ENCODE measurements at places on chromosomes 13 and 19. TPM values are rescaled to one million over a fixed set of nuclear protein-coding genes. Genes with fewer than 3 reads are reported as not detected.

DNA sequence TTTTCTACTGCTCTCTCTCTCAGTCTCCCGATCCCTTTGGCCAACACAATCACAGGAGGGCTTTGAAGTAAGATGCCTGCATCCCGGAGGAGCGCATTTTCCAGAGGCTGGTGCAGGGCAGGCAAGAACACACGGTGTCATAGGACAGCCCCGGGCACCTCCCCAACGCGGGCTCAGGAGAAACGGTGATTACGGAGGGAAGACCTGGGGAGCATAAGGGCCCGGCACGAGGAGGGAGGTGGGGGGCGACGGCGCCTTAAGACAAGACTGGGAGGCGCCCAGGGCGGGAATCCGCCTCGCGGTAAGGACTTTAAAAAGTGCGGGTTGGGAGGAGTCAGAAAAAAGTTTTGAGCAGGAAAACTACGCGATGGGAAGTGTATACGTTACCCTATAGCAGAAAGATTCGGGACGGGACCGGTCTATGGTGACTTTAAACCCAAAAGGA is 18.7 kb upstream of the ZNF888 start:
- H3K36me3 ChIP-seq, result no peaks in the 10 kb centered on the region
- H3K27ac ChIP-seq, result peak overlapping the region; percentile 92
- peak overlapping the region; percentile 97 for H3K4me3 ChIP-seq
- peaks cover 11% of the 10 kb centered on the region for H3K4me1 ChIP-seq

DNA sequence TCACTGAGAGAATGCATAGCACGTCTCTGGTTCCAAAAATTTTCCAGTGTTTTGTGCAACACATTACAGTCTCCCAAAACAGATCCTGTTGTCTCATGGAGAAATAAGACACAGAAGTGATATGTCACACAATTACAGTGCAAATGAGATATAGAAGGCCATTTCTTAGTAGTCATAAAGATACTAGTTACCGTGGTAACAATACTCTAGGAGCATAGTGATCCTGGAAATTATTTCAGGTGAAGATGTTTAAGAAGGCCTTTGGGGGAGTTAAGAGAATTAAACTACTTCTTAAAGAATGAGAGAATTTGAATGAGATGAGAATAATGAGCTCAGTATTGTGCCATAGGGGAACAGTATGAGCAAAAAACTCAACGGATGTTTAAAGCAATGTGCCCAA is 628.0 kb upstream of the MIR17HG start:
- H3K27ac ChIP-seq, result no peak overlapping the region
- H3K4me3 ChIP-seq, result no peak overlapping the region
- DNase-seq, result no peak
- no peaks in the 10 kb centered on the region for H3K36me3 ChIP-seq
- no peaks in the 10 kb centered on the region for H3K27me3 ChIP-seq
- H3K4me1 ChIP-seq, result no peaks in the 10 kb centered on the region

- H3K4me3 ChIP-seq, result no peak overlapping the region
- H3K36me3 ChIP-seq, result no peaks in the 10 kb centered on the region
- H3K27ac ChIP-seq, result no peak overlapping the region
- H3K27me3 ChIP-seq, result no peaks in the 10 kb centered on the region
- H3K4me1 ChIP-seq, result no peaks in the 10 kb centered on the region
- DNase-seq, result no peak
These were observed 45.2 kb downstream of the ABCC4 start for GRCh38 chr13:95256091-95256490.

- H3K4me3 ChIP-seq, result no peak overlapping the region
- H3K4me1 ChIP-seq, result no peaks in the 10 kb centered on the region
- H3K36me3 ChIP-seq, result no peaks in the 10 kb centered on the region
These were observed 84.7 kb upstream of the GPR183 start for GRCh38 chr13:99391781-99392469.

DNA sequence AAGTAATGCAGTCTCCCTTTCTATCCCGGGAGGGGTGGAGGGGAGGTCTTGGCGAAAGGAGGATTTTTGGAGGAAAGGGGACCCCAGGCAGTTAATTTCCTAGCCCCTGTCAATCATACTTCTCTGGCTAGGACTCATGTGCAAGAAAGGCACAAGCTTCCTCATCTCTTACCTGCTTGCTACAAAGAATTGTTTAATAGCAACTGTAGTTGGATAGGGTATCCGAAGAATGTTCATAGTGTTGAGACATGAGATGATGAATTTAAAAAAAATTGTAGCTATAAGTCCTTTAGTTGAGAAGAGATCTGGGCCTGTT is 525 bp downstream of the BORA start:
- no peak for DNase-seq
- H3K27ac ChIP-seq, result no peak overlapping the region
- H3K27me3 ChIP-seq, result no peaks in the 10 kb centered on the region
- peaks cover 18% of the 10 kb centered on the region for H3K4me1 ChIP-seq
- peak overlapping the region; percentile 83 for H3K4me3 ChIP-seq
- no peaks in the 10 kb centered on the region for H3K36me3 ChIP-seq

- no peaks in the 10 kb centered on the region for H3K4me1 ChIP-seq
- H3K36me3 ChIP-seq, result no peaks in the 10 kb centered on the region
- H3K27me3 ChIP-seq, result no peaks in the 10 kb centered on the region
- H3K4me3 ChIP-seq, result no peak overlapping the region
- H3K27ac ChIP-seq, result no peak overlapping the region
- no peak for DNase-seq
These were observed 520.1 kb upstream of the NBEA start for GRCh38 chr13:34421858-34422475.

- H3K4me1 ChIP-seq, result no peaks in the 10 kb centered on the region
- no peaks in the 10 kb centered on the region for H3K27me3 ChIP-seq
- H3K4me3 ChIP-seq, result no peak overlapping the region
- no peak for DNase-seq
These were observed 1.8 kb downstream of the APOC4 start for GRCh38 chr19:44943801-44944249.

DNA sequence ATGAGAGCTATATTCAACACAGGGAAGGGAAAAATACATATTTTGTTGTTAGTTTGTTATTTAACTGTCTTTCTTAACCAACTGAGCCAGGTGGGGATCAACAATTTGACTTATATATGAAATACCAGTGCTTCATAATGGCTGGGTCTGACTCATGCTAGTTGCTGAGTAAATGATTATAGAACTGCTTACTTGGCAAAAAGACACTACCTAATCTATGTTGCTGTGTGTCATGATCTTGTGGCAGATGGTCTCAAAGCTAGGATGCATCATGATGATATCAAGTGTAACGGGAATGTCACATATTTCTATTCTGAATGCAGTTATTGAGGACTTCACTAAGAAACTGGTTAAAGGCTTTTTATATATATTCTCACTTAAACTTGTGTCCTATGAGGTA is 727.4 kb upstream of the SLITRK1 start:
- no peak overlapping the region for H3K4me3 ChIP-seq
- peaks cover 20% of the 10 kb centered on the region for H3K4me1 ChIP-seq
- no peaks in the 10 kb centered on the region for H3K36me3 ChIP-seq
- no peak for DNase-seq
- H3K27me3 ChIP-seq, result no peaks in the 10 kb centered on the region
- H3K27ac ChIP-seq, result no peak overlapping the region

- no peaks in the 10 kb centered on the region for H3K4me1 ChIP-seq
- no peaks in the 10 kb centered on the region for H3K27me3 ChIP-seq
- H3K27ac ChIP-seq, result no peak overlapping the region
These were observed 1244.9 kb downstream of the PCDH17 start for GRCh38 chr13:58876473-58876872.

Gene METTL21C
- total RNA-seq, result not detected

Gene CYP4F3
- total RNA-seq, result not detected

Gene WDR88
- not detected for total RNA-seq

Gene TPTE2
- total RNA-seq, result not detected

Gene CATSPERD
- total RNA-seq, result 0.41 TPM

Gene FAM124A
- 4.2 TPM for total RNA-seq
